ENCODE measurements at places on chromosomes 7 and 10.

DNA sequence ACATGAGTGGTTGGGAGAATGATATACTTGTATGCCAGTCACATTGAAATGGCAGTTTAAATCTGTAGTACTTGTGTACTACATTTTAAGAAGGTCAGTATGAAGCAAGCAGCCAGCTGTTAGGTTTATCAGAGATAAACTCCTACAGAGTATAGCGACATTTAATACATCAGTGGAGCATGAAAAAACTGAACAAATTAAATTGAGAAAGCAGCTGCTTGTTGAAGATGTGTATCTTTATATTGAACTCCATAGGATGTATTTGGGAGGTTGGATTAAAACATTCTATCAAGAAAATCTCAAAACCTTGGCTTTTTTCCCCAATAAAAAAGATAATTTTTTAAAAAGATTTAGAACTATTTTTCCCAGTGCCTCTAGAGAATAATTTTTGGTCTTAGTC lies 47.8 kb downstream of the PHF14 start:
- H3K27me3 ChIP-seq, result no peaks in the 10 kb centered on the region
- no peaks in the 10 kb centered on the region for H3K36me3 ChIP-seq
- no peak overlapping the region for H3K27ac ChIP-seq

DNA sequence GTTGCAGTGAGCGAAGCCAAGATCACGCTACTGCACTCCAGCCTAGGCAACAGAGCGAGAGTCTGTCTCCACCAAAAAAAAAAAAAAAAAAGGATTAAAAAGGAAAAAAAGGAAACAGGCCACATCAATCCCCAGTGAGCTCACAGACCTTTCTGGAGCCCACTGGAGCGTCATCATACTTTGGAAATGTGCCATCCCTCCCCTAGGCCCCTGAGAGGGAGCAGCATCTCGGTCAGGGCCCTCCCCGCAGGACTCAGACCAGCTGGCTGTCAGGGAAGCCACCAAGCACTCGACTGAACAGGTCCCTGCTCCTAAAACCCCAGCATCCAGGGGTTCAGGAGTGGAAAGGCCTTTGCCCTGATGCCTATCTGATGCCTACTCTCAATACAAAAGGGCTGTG lies 97.9 kb upstream of the SH2B2 start:
- H3K27ac ChIP-seq, result no peak overlapping the region
- H3K27me3 ChIP-seq, result no peaks in the 10 kb centered on the region
- H3K4me1 ChIP-seq, result no peaks in the 10 kb centered on the region
- DNase-seq, result no peak
- peaks cover 91% of the 10 kb centered on the region for H3K36me3 ChIP-seq

DNA sequence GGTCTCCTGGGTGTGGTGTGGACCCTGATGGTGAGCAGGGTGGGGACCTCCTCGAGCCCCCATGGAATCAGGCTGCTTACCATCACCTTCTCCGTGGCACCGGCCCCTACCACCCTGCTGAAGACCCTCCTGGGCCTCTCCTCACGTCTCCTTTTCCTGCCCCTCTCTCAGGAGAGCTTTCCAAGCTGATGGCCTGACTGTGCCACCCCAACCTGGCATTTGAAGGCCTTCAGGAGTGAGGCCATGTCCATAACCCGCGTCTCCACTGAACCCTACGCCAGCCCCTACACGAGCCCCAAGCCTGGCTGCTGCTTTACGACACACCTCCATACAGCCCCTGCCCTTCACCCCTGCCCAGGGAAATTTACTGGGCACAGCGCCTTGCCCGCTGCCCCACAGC lies 55.4 kb downstream of the ZRANB1 start:
- no peak for DNase-seq
- H3K27me3 ChIP-seq, result no peaks in the 10 kb centered on the region
- H3K27ac ChIP-seq, result no peak overlapping the region

DNA sequence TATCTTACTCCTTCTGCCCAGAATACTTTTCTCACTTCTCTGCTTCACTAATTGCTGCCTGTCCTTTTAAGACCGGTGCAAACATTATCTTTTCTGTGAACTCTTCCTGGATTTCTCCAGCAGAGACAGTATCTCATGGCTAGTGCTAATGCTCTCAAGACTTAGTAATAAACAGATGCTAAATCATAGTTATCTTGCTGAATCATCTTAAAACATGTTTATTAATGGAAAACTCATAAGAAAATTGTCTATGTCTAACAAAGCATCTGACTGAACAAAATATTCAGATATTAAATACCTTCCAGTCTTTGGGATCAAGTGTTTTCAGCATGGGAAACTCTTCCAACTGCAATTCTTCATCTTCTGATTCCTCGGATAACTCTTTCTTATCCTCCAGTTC lies 3.1 kb downstream of the DNAJC2 start:
- DNase-seq, result no peak
- H3K36me3 ChIP-seq, result peaks cover 10% of the 10 kb centered on the region
- H3K4me1 ChIP-seq, result peaks cover 13% of the 10 kb centered on the region
- no peak overlapping the region for H3K27ac ChIP-seq
- H3K4me3 ChIP-seq, result no peak overlapping the region

DNA sequence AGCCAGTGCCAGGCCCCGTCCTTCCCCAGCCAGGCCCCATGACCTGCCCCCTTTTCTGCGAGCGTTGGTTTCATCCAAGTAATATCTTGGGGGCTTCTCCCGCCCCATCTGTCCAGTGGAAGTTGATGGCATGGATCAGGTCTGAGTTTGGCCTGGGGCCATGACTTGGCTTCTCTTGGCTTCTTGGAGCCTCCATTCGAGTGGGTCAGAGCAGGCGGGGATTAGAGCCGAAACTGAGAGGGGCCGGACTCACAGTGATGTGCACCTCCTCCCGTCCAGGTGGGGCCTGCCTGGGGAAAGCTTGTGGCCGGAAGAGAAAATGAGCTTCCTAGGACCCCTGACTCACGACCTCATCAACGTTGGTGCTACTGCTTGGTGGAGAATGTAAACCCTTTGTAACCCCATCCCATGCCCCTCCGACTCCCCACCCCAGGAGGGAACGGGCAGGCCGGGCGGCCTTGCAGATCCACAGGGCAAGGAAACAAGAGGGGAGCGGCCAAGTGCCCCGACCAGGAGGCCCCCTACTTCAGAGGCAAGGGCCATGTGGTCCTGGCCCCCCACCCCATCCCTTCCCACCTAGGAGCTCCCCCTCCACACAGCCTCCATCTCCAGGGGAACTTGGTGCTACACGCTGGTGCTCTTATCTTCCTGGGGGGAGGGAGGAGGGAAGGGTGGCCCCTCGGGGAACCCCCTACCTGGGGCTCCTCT lies 15.1 kb upstream of the LIMK1 start:
- H3K36me3 ChIP-seq, result no peaks in the 10 kb centered on the region
- H3K4me3 ChIP-seq, result no peak overlapping the region
- no peaks in the 10 kb centered on the region for H3K27me3 ChIP-seq
- no peak overlapping the region for H3K27ac ChIP-seq
- no peak for DNase-seq

GRCh38 chr7:15525652-15526263 lies 36.1 kb downstream of the AGMO start:
- H3K27ac ChIP-seq, result no peak overlapping the region
- H3K36me3 ChIP-seq, result no peaks in the 10 kb centered on the region
- H3K27me3 ChIP-seq, result no peaks in the 10 kb centered on the region
- H3K4me1 ChIP-seq, result no peaks in the 10 kb centered on the region
- DNase-seq, result no peak

- H3K4me1 ChIP-seq, result peaks cover 55% of the 10 kb centered on the region
- no peak for DNase-seq
- no peak overlapping the region for H3K4me3 ChIP-seq
- no peaks in the 10 kb centered on the region for H3K36me3 ChIP-seq
- H3K27me3 ChIP-seq, result no peaks in the 10 kb centered on the region
- peak overlapping the region; percentile 84 for H3K27ac ChIP-seq
Observed at GRCh38 chr10:4280461-4281189, 495.6 kb upstream of the KLF6 start.

GRCh38 chr10:13420532-13421307 lies 72.6 kb upstream of the SEPHS1 start:
- H3K4me3 ChIP-seq, result no peak overlapping the region
- no peak overlapping the region for H3K27ac ChIP-seq
- no peaks in the 10 kb centered on the region for H3K36me3 ChIP-seq
- no peak for DNase-seq

DNA sequence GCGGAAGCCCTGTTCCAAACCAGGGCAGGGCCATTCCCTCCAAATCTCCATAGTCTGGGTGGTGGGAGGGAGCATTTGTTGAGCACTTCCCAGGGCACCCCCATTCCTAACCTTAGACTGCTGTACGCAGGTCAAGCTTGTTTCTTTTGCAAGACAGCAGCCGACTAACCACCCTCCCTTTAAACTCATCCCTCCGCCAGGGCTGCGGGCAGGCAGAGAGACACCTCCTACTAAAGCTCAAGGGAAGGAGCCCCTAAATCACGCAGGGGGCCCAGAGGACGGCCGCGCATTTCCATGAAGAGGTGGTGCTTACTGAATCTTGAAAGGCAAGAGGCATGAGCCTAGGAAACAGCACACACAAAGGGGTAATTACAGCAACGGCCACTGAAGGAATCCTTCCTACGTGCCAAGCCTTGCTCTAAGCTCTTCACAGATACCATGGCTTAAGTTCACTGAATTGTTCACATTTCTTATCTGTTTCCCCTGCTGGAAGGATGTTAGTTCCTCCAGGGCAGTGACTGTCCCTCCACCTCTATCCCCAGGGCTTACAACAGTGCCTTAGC lies 90.0 kb downstream of the PROSER2 start:
- no peaks in the 10 kb centered on the region for H3K36me3 ChIP-seq
- no peak overlapping the region for H3K4me3 ChIP-seq
- H3K27me3 ChIP-seq, result no peaks in the 10 kb centered on the region
- H3K27ac ChIP-seq, result no peak overlapping the region

DNA sequence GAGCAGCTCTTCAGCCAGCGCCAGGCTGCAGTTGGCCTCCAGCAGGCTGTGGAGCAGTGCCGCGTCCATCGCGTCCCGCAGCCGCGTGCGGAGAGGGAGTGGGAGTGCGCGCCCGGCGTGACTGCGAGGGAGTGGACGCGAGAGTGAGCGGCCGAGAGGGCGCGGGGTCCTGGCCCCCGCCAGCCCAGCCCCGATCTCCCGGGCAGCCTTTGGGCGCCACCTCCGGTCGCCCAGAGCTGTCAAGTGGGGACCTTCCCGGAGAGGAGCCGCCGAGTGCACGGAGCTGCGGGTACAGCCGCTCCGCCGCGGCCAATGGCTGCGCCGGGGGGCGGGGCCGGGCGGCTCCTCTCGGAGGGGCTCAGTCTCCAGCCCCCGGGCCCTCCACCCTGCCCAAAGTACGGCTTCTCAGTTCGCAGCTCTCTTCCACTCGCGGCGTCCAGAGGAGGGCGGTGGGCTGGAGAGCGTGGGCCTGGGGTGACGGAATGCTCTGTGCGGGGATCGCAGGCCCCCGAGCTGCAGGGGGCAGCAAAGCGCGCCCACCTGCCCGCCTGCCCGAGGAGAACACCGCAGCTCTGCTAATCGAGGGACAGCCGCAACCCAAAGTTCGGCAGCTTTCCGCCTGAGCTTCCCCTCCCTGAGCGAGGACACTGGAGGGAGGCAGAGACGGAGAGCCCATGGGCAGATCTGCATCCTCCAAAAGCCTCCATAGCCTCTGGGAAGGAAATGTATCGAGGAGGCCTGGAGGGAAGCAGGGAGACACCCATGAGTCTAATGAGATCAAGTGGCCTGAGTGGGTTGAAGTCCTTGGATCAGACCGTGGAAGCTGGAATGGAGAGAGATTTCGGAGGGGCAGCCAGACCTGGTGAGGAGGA lies at the start of gene CRHR2:
CRHR2 (minus strand) TSS at position 245 of the 872 bp plus-strand sequence; CDS start at position 69, 176 bp downstream.
- H3K4me3 ChIP-seq, result peak within 1 kb of the TSS; percentile 66
- H3K27me3 ChIP-seq, result peaks cover 20% of the 10 kb centered on the region
- no peaks in the 10 kb centered on the region for H3K36me3 ChIP-seq
- DNase-seq, result no peak
- peak within 1 kb of the TSS; percentile 5 for H3K27ac ChIP-seq

GRCh38 chr10:63744060-63744941 lies 223.1 kb downstream of the REEP3 start:
- no peak for DNase-seq
- no peak overlapping the region for H3K4me3 ChIP-seq
- no peaks in the 10 kb centered on the region for H3K36me3 ChIP-seq
- no peaks in the 10 kb centered on the region for H3K4me1 ChIP-seq

GRCh38 chr7:151477867-151478266 lies 37.9 kb upstream of the CRYGN start:
- H3K4me3 ChIP-seq, result no peak overlapping the region
- peaks cover 9% of the 10 kb centered on the region for H3K4me1 ChIP-seq
- no peaks in the 10 kb centered on the region for H3K36me3 ChIP-seq
- no peaks in the 10 kb centered on the region for H3K27me3 ChIP-seq
- DNase-seq, result no peak

DNA sequence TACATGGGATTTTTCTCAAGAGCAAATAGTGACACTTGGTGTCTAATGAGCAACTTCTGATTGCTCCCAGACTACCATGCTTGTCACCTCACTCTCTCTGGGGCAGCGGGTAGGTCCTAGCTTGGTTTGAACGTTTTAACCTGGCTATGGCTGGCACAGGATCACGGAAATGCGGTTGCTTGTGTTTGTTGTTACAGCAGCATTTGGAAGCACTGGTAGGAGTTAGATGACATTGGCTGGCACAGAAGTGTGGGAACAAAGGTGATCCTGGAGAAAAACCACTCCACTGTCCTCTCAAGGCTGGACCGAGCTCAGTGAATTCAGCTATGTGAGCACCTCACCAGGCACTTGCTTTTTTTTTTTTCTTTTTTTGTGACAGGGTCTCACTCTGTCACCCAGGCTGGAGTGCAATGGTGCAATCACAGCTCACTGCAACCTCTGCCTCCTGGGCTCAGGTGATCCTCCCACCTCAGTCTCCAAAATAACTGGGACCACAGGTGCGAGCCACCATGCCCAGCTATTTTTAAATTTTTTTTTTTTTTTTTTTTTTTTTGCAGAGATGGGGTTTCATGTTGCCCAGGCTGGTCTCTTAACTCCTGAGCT lies 3.5 kb upstream of the PFKFB3 start:
- H3K27me3 ChIP-seq, result no peaks in the 10 kb centered on the region
- H3K36me3 ChIP-seq, result no peaks in the 10 kb centered on the region
- no peak overlapping the region for H3K4me3 ChIP-seq
- DNase-seq, result no peak
- peaks cover 30% of the 10 kb centered on the region for H3K4me1 ChIP-seq

DNA sequence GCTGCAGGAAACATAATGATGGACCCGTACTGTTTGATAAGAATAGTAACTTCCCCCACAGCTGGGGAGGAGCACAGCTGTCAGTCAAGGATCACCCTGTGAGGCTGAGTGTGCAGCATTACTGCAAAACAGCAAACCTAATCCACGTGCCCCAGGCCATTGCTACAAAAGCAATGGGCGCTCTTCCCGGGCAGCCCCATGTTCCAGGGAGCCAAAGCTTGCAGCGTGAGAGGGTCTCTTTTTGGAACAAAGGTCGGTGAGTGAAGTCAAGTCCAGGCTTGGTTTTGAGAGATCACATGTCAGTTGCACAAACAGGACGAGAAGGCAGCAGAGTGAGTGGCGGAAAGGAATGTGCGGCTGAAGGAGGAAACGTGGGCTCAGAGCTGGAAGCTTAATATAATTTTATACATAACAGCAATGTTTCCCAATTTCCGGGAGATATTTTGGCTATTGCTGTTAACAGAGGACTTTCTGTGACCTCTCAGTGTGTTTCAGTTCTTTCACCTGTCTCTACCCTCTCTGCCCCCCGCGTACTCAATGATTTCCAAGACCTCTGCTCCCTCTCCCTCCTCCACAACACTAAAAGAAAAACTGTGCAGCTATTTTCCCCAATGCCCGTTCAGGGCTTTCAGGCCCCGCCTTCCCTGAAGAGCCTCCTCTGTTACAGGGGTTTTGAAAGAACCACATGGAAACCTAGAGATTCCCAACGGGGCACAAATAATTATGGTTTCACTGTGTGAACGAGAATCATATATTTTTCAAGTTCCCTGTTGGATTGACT lies 128.9 kb downstream of the MTPAP start:
- peaks cover 5% of the 10 kb centered on the region for H3K4me1 ChIP-seq
- no peak for DNase-seq
- peak overlapping the region; percentile 15 for H3K4me3 ChIP-seq
- peak overlapping the region; percentile 5 for H3K27ac ChIP-seq
- no peaks in the 10 kb centered on the region for H3K36me3 ChIP-seq

Measured in esophagus squamous epithelium (tissue), 5 donors.